ENCODE measurements at places on chromosomes 6 and 20. TPM values are rescaled to one million over a fixed set of nuclear protein-coding genes. Genes with fewer than 3 reads are reported as not detected.

DNA sequence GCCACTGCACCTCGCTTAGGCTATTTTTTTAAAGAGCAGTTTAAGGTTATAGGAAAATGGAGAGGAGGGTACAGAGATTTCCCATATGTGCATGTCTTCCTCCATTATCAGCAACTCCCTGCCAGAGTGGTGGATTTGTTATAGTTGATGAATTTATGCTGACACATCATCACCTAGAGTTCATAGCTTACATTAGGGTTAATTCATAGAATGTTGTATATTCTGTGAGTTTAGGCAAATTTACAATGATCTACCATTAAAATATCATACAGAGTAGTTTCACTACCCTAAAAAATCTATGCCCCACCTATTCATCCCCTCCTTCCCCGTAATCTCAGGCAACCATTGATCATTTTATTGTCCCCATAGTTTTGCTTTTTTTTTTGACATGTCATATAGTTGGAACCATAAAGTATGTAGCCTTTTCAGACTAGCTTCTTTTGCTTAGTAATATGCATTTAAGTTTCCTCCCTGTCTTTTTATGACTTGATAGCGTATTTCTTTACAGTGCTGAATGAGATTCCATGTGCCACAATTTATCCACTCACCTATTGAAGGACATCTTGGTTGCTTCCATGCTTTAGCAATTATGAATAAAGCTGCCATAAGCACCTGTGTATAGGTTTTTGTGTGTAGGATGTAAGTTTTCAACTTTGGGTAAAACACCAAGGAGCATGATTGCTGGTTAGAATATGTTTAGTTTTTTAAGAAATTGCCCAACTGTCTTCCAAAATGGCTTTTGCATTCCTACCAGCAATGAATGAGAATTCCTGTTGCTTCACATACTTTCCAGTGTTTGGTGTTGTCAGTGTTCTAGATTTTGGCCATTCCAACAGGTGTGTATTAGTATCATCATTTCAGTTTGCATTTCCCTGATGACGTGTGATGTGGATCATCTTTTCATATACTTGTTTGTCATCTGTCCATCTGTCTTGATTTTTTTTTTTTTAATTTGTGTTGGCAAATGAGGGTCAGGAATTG is 60.2 kb downstream of the NCOA3 start:
- H3K27ac ChIP-seq: no peak overlapping the region
- peaks cover 36% of the 10 kb centered on the region for H3K4me1 ChIP-seq
- H3K4me3 ChIP-seq: no peak overlapping the region
- no peaks in the 10 kb centered on the region for H3K27me3 ChIP-seq

Gene MAS1
- not detected for total RNA-seq

Gene HLA-G
- total RNA-seq: not detected

Gene LY6G6D
- total RNA-seq: not detected

Data from stomach (tissue), 19 donors.